Endothelial cell (in vitro differentiated cells): ENCODE measurements at places on chromosomes 1 and 21.

GRCh38 chr1:195376190-195376589 is 1232.0 kb downstream of the KCNT2 start:
- DNase-seq, result no peak

GRCh38 chr1:39757501-39757900 is 13.6 kb downstream of the OXCT2 start:
- DNase-seq, result no peak

DNA sequence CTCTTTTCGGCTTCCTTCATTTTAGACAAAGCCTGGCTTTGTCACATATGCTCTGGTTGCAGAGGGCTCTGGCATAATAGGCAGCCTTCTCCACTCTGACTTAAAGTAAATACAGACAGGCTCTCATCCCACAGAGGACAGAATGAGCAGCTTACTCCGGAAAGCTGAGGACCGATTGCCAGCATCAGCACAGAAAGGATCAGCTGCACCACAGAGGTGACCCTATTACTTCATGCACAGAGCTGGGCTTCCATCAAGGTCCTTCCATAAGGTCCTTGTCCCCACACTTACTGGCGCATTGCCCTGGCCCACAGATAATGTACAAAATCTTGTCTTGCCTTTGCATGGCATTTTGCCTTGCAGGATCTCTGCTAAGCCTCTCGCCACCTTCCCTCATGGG is 67.6 kb downstream of the SEC16B start:
- no peak for DNase-seq

DNA sequence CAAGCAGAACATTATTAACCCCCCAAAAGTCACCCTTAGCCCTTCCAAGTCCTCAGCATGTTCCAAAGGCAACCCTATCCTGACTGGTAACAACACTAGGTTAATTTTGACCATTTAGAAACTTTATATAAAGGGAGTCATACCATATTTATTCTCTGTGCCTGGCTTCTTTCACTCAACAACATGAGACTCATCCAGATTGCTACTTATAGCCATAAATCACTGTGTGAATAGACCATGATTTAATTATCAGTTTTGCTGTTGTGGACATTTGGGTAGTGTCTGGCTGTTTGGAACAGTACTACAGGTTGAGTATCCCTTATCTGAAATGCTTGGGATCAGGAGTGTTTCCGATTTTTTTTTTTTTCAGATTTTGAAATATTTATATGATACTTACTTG is 252.1 kb downstream of the DISC1 start:
- DNase-seq, result no peak
